ENCODE measurements at places on chromosomes 4 and X. TPM values are rescaled to one million over a fixed set of nuclear protein-coding genes. Genes with fewer than 3 reads are reported as not detected.

Gene NEK1
- total RNA-seq = 8.8 TPM

Gene UBL4A
- 69.9 TPM for total RNA-seq

Gene EVC
- total RNA-seq = 1.9 TPM

Gene CNKSR2
- 0.34 TPM for total RNA-seq

Gene POU3F4
- not detected for total RNA-seq

Gene NDUFB11
- total RNA-seq = 142 TPM

Gene CT45A3
- total RNA-seq = not detected

Gene MAGEB2
- total RNA-seq = not detected

Gene DCAF8L2
- total RNA-seq = not detected

Gene OTUD6A
- total RNA-seq = not detected

Gene BLOC1S4
- total RNA-seq = 13.4 TPM

Gene CISD2
- total RNA-seq = 12.0 TPM

Gene LGI2
- 1.0 TPM for total RNA-seq

Gene TLR2
- total RNA-seq = 2.8 TPM

Gene CDX4
- total RNA-seq = not detected

Gene SLC10A6
- total RNA-seq = 0.79 TPM
